ENCODE measurements at places on chromosomes 2 and 18. TPM values are rescaled to one million over a fixed set of nuclear protein-coding genes. Genes with fewer than 3 reads are reported as not detected.

DNA sequence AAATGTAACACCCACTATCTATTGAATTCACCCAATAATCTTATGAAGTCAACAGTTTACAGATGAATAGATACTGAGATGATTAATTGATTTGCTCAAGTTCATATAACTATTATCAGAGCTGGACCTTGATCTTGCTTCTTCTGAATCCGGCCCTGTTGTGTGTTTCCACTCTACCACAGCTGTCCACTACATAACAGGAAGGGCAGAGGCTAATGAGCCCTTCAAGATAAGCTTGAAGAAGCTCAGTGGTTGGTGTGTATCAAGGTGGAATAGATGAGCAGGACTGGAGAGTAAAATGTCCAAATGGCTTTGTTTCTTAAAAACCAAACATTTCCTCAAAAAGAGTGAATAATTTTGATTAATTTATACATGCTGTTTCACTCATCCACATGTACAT lies 56.4 kb upstream of the ITGB6 start:
- DNase-seq: no peak
- H3K36me3 ChIP-seq: no peaks in the 10 kb centered on the region
- no peak overlapping the region for H3K27ac ChIP-seq
- H3K27me3 ChIP-seq: no peaks in the 10 kb centered on the region
- H3K4me1 ChIP-seq: no peaks in the 10 kb centered on the region
- H3K4me3 ChIP-seq: no peak overlapping the region

DNA sequence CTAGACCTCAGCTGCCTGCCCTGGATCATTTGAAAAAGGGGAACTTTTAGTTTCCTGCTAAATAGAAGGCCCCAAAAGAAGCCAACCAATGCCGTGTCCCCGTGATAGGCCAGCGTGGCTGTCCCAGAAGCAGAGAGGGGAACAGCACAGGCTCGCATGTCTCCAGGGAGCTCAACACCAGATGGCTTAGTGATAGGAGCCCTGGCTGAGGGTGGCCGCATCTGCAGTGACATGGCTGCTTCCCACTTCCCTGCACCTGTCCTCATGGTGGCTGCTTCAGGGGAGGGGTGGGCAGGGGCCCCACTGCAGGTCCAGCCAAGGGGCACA lies 79.6 kb downstream of the MBP start:
- peaks cover 6% of the 10 kb centered on the region for H3K4me1 ChIP-seq
- no peak overlapping the region for H3K4me3 ChIP-seq
- H3K27ac ChIP-seq: no peak overlapping the region
- DNase-seq: no peak
- H3K36me3 ChIP-seq: no peaks in the 10 kb centered on the region
- H3K27me3 ChIP-seq: no peaks in the 10 kb centered on the region

GRCh38 chr2:165245081-165245793 lies 6.0 kb downstream of the SCN2A start:
- no peaks in the 10 kb centered on the region for H3K4me1 ChIP-seq
- DNase-seq: no peak
- no peak overlapping the region for H3K4me3 ChIP-seq
- no peaks in the 10 kb centered on the region for H3K36me3 ChIP-seq
- no peak overlapping the region for H3K27ac ChIP-seq

The CELF4 gene
- total RNA-seq: 1.1 TPM

The C2orf42 gene
- total RNA-seq: 16.4 TPM
